Endothelial cell of umbilical vein (primary cell): ENCODE measurements at places on chromosomes 2 and 18.

GRCh38 chr2:24454294-24454693, 36.8 kb upstream of the NCOA1 start:
- H3K4me3 ChIP-seq, result no peak overlapping the region
- peaks cover 8% of the 10 kb centered on the region for H3K27me3 ChIP-seq
- H3K4me1 ChIP-seq, result no peaks in the 10 kb centered on the region
- no peak for DNase-seq

GRCh38 chr2:218852911-218853667, 6.5 kb upstream of the WNT6 start:
- H3K4me1 ChIP-seq, result no peaks in the 10 kb centered on the region
- DNase-seq, result peak; percentile 55
- H3K27me3 ChIP-seq, result peaks cover 46% of the 10 kb centered on the region
- no peak overlapping the region for H3K4me3 ChIP-seq
- no peaks in the 10 kb centered on the region for H3K36me3 ChIP-seq

DNA sequence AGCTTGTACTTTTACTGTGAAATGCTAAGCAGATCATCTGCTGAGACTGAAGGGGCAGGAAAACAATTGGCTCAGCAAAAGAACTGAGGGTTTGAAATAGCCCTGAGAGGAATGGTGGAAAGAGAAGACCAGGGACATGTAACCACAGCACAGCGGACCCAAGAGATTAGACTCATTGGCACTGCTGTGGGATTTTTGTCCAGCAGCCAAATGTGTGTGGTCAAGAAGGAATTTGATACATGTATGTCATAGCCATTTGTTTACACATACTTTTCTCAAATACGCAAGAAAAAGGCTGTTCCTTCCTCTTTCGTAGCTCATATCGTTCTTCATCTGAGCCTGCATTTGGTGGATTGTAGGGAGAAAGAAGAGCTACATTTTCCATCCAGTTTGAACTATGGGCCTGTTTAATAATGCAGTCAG, 73.8 kb downstream of the TRABD2A start:
- H3K4me3 ChIP-seq, result no peak overlapping the region
- H3K27ac ChIP-seq, result no peak overlapping the region
- no peaks in the 10 kb centered on the region for H3K36me3 ChIP-seq
- peak; percentile 7 for DNase-seq
- H3K4me1 ChIP-seq, result no peaks in the 10 kb centered on the region
- no peaks in the 10 kb centered on the region for H3K27me3 ChIP-seq

DNA sequence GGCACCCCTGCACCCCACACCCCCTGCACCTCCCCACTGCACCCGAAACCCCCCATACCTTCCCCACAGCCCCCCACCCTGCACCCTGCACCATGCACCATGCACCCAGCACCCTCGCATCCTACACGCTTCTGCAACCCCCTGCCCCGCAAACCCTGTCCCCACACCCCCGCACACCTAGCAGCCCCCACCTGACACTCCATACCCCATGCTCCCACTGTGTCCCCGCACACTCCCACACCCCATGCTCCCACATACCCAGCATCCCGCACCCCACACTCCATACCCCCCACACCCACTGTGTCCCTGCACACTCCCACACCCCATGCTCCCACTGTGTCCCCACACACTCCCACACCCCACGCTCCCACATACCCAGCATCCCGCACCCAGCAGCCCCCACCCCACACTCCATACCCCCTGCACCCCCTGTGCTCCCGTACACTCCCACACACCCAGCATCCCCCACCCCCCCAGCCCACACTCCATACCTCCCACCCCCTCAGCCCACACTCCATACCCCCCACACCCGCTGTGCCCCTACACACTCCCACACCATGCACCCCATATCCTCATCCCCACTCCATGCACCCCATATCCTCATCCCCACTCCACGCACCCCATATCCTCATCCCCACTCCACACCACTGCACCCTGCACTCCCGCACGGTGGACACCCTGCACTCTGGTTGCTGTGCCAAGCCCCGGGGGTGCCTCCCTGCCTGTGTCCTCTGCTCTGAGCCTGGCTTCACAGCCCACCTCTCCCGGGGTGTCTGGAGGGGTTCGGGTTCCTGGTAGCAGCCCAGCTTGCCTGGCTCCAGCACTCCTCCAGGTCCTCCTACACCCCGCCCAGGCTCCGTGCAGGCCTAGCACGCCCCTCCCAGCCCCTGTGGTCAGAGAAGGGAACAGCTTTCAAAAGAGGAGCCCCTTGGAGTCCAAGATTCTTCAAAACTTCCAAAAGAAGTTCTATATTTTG, 93.9 kb upstream of the CTDP1 start:
- H3K27ac ChIP-seq, result no peak overlapping the region
- no peak overlapping the region for H3K4me3 ChIP-seq
- no peaks in the 10 kb centered on the region for H3K27me3 ChIP-seq
- no peaks in the 10 kb centered on the region for H3K4me1 ChIP-seq
- no peaks in the 10 kb centered on the region for H3K36me3 ChIP-seq

- H3K4me3 ChIP-seq, result no peak overlapping the region
- no peaks in the 10 kb centered on the region for H3K27me3 ChIP-seq
- H3K27ac ChIP-seq, result no peak overlapping the region
Measured at GRCh38 chr2:68330691-68331090, 10.9 kb upstream of the CNRIP1 start.
